Activated naive CD4-positive, alpha-beta T cell treated with Interleukin-2 at 50 U/mL for 16 hours (primary cell): ENCODE measurements at places on chromosomes 1 and 21.

- no peak for DNase-seq
These were observed 122.9 kb downstream of the MAST2 start for GRCh38 chr1:45926330-45926729.

DNA sequence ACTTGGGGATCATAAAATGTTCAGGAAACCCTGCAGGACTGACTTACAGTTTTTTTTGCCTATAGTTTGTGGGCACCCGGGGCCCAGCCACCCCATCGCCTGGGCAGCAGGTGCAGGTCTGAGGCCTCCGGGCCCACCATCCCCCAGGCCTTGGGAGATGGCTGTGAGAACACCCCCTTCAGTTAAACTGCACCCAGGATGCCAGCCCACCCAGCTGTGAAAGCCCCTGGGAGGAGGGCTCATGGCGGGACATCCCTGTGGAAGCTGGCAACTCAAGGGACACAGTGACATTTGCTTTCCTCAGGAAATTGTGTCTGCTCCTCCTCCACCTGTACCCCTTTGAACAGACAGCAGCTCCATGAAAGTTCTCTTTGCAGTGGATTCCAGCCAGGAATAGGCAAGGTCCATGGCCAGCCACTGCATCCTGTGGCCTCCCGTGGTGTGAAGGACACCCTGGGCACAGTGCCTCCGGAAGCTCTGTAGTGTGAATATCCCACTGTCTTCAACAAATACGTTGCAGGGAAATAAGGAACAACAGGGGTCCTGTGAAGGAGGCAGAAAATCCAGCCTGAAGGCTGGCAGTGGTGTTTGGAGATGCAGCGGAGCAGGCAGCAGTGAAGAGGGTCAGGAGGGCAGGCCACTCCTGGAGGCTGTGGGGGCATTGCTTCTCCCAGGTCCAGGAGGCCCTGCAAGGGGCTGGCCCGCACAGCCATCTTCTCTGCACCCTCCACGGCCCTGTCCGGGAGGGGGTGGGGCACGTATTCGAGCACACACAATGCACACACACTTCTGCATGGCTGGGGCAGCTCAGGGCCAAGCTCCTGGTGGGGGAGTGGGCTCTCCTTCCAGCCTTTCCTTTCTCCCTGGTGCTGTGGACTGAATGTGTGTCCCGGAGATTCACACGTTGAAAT is 2.1 kb upstream of the OBSCN start:
- DNase-seq: no peak

- DNase-seq: peak; percentile 19
These were observed 144.4 kb upstream of the ZNF644 start for GRCh38 chr1:91166106-91166712.

DNA sequence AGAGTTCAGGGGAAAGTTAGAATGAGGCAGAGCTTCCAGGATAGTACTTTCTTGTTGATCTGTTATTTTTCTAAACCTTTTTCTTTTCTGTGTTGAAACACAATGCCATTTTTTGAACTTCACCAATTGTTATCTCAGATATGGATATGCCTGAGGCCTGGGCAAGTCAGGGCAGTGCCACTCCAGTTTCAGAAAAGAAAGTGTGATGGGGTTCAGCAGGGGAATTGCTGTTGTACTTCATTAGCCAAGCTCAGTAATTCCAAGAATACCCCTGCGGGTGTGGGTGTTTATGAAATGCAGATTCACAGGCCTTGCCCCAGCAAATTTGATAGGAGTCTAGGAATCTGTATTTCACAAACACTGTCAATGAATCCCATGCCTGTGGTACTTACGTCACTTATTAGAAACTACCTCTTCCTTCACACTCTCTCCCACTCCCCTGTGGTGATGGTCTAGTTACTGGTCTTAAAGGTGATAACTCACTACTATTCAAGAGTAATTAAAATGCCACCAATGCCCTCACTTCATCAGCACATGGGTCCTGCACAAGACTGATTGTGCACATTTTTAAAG is 142.3 kb downstream of the PBX1 start:
- DNase-seq: no peak

GRCh38 chr1:204633665-204634064 is 51.9 kb downstream of the LRRN2 start:
- no peak for DNase-seq

GRCh38 chr1:183043872-183044854 is 20.9 kb downstream of the LAMC1 start:
- DNase-seq: no peak

GRCh38 chr1:223765036-223765718 is 52.8 kb downstream of the CAPN2 start:
- DNase-seq: no peak

- no peak for DNase-seq
These were observed 77.6 kb downstream of the SPATA46 start for GRCh38 chr1:162299018-162299417.

- DNase-seq: no peak
These were observed 33.9 kb downstream of the DDR2 start for GRCh38 chr1:162666006-162666645.

- DNase-seq: no peak
These were observed 468.8 kb downstream of the CAMTA1 start for GRCh38 chr1:7253988-7254587.

GRCh38 chr1:9901148-9902059 is 8.7 kb downstream of the CTNNBIP1 start:
- DNase-seq: no peak

GRCh38 chr1:187839873-187840272 is 1011.1 kb downstream of the PLA2G4A start:
- no peak for DNase-seq

GRCh38 chr1:46449223-46450159 is 40.1 kb upstream of the DMBX1 start:
- DNase-seq: no peak

DNA sequence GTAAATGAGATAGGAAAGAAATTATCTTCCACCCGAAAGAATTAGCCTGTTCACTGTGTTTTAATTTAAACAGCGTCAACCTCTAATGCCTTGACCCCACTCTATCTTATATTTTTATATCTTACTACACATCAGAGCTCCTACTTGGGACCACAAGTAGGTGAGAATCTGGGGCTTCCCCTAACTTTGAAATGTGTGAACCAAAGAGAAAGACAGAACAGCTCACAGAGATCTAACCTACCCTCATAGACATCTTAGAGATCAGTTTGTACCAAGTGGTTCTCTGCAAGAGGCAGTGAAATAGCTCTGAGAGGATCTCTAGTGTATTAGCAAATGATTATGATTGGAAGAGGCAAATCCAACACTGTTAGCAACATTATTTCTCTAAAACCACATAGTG is 31.0 kb upstream of the IFI16 start:
- DNase-seq: no peak
